ENCODE measurements at places on chromosomes 2 and 18.

- no peak for DNase-seq
These were observed 46.3 kb downstream of the PTPN2 start for GRCh38 chr18:12837747-12838146.

GRCh38 chr2:24182507-24182906 is 7.7 kb downstream of the FAM228A start:
- no peak for DNase-seq

- DNase-seq, result no peak
These were observed 40.5 kb downstream of the HPCAL1 start for GRCh38 chr2:10343191-10343590.

- DNase-seq, result no peak
These were observed 8.9 kb upstream of the LTBP1 start for GRCh38 chr2:32937602-32938448.

DNA sequence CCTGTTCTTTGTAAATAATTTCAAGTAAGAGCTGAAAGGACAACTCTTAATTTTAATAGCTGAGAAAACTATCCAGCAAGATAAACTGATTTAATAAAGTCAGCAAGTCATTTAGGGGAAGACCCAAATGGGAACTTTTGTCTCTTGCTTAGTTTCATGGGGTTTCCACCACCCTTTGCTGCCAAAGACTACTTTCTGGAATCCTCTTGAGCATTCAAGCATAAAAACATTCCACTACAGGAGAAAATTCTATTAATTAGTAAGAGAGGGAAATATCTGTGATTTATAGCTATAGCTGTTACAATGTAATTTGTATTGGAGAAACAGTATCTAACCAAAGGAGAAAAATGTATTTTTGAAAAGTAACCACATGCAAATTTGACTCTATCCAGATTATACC is 20.6 kb downstream of the EFEMP1 start:
- no peak for DNase-seq

- DNase-seq, result no peak
These were observed 55.6 kb upstream of the RBM44 start for GRCh38 chr2:237743024-237743423.

DNA sequence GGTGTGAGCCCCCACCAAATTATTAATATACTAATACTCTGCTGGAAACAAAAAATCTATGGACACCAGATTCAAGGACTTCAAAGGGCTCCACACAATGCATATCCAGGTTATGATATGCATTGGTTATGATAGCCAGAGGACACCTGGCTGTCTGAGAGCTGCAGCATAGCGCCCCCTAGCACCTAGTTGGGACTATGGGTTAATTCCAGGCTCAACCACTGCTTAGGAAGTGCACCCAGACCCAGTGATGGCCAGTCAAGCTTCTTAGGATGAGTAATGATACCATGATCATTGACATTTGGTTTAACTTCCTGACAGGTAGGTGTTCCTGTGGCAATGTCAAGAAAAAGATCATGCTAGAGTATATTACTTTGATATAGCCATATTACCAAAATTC is 3.8 kb upstream of the FRZB start:
- DNase-seq, result no peak

DNA sequence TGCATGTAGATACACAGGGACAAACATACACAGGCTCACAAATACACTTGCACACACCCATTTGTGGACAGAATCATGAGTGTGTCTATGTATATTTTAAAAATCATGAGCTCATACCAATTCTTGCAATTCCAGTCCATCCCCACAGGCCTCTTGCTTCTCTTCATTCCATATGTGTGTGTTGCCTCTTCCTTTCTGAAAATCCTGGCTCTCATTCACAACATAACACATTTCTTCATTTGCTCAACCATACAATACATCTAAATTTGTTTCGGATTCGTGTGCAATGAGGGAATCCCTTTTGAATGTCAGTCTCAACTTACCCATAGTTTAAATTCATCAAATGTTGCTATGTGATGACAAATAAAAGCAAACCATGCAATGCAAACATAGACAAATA is 51.4 kb downstream of the GNAL start:
- no peak for DNase-seq

GRCh38 chr2:102801098-102801718 is 39.4 kb downstream of the TMEM182 start:
- no peak for DNase-seq

DNA sequence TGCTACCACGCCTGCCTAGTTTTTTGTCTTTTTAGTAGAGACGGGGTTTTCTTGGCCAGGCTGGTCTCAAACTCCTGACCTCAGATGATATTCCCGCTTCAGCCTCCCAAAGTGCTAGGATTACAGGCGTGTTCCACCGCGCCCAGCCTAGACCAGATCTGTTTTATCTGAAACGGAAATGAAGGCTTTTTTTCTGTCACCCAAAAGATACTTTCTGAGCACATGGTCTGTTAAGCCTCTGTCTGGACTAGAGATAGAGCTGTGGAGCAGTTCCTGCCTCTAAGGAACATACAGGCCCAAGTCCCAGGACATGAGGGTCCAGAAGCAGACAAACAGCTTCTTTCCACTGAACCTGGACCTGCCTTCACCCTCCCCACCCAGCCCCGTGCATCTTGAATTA is 43.6 kb upstream of the PTMA start:
- no peak for DNase-seq
